ENCODE measurements at places on chromosomes 11 and 22. TPM values are rescaled to one million over a fixed set of nuclear protein-coding genes. Genes with fewer than 3 reads are reported as not detected.

Gene UBASH3B
- total RNA-seq = 31.4 TPM

Gene APOL3
- total RNA-seq = 0.05 TPM

Gene NCAM1
- 0.06 TPM for total RNA-seq

Gene TH
- total RNA-seq = 0.06 TPM

Gene PHLDA2
- 81.8 TPM for total RNA-seq

Gene OVOL1
- total RNA-seq = 0.12 TPM

Gene OVCH2
- not detected for total RNA-seq

Gene OR4C13
- total RNA-seq = not detected

Gene VPREB1
- not detected for total RNA-seq

Gene CSNK2A3
- total RNA-seq = 1.7 TPM

Gene CHEK1
- total RNA-seq = 27.6 TPM

Gene SLC22A6
- not detected for total RNA-seq

Gene PGGHG
- total RNA-seq = 8.6 TPM

Gene HBD
- total RNA-seq = not detected

Gene GGT5
- 5.1 TPM for total RNA-seq

Gene FGF19
- total RNA-seq = 0.12 TPM

Gene MYBPC3
- 0.10 TPM for total RNA-seq
